Neuronal stem cell (in vitro differentiated cells): ENCODE measurements at places on chromosomes 7 and 10.

GRCh38 chr7:130732980-130733930 lies 752 bp downstream of the KLF14 start:
- no peak for DNase-seq

GRCh38 chr10:114239117-114239993 lies at the start of gene VWA2:
TSS of gene VWA2 (plus strand) at chr10:114239254. CDS start at chr10:114248714, 9,460 bp downstream.
- peak; percentile 21 for DNase-seq

GRCh38 chr7:21377545-21377944 lies 50.3 kb upstream of the SP4 start:
- no peak for DNase-seq

DNA sequence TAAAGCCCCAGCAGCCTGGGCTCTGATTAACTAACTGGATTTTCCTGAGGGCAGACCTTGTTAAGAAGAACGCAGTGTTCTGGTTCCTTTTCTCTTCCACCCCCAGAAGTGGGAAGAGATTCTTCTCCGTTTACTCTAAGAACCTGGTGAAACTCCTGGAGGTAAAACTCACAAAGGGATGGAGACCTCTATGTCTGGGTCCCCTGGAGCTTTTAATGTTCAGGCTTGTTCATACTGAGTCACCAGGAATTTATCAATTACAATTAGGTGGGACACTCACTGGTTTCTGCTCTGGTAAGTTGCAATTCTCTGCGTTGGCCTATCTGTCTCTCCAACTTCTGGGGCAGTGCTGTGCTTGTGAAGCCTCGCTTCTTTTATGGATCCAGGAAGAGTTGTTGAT lies 73.3 kb upstream of the CACNB2 start:
- DNase-seq = no peak

- DNase-seq = no peak
Measured at GRCh38 chr10:74063256-74063655, 65.3 kb downstream of the VCL start.

DNA sequence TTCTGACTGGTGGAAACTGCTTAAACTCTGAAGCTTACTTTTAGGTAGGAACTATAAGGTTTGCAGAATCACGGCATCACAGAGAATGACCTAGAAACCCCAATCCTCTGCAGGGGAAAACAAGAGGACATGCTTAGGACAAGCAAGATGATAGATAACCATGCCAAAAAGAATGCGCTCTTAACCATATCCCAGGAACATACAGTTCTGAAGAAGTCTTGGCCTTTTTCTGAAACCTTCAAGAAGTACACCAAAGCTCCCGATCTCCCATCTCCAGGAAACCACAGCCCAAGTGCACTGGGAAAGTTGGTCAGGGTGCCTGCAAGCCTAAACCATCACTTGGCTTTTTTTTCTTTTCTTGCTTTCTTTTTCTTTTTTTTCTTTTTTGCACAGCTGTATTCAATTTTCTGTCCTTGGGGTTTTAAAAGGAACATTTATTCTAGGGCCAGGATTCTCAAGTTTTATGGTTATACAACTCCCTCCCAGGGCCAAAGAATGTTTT lies 12.2 kb upstream of the SVIL start:
- DNase-seq = no peak

DNA sequence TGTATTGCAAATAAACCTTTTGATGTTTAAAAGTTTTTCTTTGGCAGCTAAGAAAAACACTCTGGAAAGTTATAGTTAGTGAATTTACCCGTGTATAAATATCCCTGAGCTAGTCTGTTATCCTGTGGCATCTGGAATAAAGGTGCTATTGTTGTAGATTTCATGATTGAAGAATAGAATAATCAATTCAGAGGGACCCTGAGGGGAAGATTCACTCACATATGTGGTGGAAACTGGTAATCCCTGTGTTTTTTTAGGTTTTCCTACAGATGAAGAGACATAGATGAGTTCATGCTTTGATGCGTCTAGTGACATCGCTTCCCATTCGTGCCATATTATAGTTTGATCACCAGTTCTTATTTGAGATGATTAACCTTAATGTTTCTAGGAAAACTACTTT lies 164.6 kb downstream of the TWIST1 start:
- DNase-seq = no peak

- DNase-seq = no peak
Measured at GRCh38 chr10:3277566-3277965, 105.0 kb upstream of the PITRM1 start.
